ENCODE measurements at places on chromosomes 5 and 9.

DNA sequence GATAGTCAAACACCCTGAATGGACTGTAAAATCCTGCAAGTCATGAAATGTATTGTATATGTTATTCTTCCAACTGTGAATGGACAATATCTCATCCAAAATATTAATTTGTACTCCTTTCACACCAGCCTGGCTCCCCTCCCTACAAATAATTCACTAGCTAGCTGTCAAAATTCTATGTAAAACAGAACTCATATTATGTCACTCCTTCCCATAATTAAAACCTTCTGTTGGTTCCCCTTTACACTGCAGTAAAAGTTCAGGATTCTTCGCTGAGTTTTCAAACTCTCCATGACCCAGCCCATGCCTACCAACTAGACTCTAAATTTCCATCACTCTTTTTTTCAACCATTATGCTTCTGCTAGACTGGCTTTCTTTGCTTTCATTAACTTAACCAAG, 857.1 kb downstream of the TAF11L14 start:
- DNase-seq = no peak

GRCh38 chr9:22722492-22722891, 275.9 kb downstream of the DMRTA1 start:
- no peak for DNase-seq

DNA sequence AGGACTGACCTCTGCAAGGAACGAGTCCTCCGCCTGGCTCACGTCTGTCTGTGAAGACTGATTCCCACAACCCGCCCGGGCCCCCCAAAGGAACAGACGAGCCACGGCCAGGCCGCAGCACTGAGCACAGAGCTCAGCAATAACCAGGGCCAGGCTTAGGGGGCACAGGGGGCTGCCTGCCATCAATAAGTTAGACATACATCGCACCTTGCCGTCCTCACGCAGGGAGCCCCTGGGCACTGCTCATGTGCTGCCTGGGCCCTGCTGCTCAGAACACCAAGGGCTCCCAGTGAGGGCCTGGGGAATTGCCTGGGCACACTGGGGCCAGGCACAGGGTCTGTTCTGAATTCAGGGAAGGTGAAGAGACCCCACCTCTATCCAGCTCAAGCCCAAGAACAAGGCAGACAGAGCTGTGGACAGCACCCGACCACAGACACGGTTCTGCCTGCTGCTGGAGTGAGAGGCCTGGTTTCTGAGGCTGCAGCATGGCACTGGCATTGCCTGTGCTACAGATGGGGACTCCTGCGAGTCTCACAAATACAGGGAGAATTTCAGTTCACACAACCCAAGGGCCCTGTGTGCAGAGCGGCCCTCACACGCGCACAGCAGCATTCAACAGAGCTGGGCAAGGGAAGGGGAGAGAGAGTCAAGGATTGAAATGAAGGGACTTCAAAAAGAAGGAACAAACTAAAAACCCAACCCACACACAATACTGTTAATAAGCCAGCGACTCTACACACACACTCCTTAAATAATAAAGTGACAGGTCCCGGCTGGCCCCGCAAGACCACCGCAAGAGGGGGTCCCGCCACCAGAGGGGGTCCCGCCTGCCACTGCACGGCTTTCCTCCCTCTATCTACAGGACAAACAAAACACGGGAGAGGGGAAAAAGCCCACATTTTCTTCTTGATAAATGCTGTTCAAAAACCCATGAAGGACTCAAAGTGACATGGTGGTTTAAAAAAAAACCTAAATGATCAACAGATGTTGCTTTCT, 32.0 kb downstream of the PRRT1B start:
- no peak for DNase-seq

GRCh38 chr9:89677702-89678395, 73.0 kb downstream of the GADD45G start:
- no peak for DNase-seq

GRCh38 chr5:170597872-170598271, 94.1 kb downstream of the KCNIP1 start:
- no peak for DNase-seq

DNA sequence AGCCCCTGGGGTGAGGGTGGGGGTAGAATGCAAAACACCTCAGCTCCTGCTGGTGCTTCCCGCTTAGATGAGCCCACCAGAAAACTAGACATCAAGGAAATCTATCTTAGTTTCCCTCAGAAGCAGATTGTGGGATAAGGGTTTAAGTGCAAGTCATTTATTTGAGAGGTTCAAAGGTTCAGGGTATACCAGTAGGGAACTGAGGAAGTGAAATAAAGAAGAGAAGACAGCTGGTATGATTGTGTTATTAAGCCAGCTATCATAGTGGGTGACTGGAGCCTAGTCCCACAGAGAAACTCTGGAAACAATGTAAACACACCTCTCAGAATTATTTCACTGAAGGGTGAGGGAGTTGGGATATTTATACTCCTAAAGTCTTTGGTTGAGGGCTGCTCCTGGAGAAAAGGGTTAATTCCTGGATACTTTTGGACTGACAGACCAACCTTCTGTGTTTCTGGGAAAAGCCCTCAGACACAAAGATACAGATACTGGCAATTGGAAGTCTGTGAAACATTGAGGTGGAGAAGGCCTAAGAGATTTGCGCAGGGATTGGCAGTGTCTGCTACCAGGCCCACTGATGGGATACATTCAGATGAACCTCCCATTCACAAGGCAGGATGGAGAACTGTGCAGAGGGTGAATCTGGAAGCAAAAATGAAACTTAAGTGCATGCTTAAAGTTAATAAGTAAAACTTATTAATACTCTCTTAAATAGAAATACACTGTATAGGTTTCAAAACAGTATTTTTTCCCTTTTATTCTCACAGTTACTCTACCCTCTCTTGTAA, 6.4 kb upstream of the DCTN4 start:
- DNase-seq = no peak

All from stimulated activated CD4-positive, alpha-beta T cell treated with anti-CD3 and anti-CD28 coated beads, Interleukin-15, amount 100 ng/mL, for 48 hours (primary cell).